ENCODE measurements at places on chromosomes 4 and X.

DNA sequence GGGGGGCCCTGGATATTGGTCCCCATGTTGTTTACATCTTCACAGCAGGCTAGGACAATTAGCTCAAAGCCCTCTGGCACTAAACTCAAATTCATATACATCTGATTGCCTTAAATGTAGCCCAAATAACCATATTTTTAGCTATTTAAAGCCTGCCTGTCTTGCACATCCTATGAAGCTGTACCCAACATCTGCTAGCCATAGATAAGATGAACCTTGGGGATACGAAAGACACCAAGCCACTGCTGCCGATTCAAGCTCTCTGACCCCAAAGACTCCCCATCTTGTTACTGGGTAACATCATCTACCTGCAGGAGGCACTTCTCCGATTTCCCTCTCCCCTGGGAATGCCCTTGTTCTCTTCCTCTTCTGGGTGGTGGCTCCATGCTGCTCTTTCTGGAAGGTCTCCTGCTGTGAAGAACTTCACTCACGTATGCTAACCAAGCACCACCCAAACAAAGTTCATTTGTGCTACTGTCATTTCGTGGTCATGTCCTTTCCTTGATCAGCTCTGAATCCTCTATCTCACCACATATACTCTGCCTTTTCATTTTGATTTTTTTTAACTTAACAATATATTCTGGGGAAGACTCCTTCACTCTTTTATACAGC lies 107.7 kb upstream of the ATXN3L start:
- no peak for DNase-seq

- no peak for DNase-seq
These were observed 4.0 kb downstream of the CENPU start for GRCh38 chr4:184729946-184730345.

DNA sequence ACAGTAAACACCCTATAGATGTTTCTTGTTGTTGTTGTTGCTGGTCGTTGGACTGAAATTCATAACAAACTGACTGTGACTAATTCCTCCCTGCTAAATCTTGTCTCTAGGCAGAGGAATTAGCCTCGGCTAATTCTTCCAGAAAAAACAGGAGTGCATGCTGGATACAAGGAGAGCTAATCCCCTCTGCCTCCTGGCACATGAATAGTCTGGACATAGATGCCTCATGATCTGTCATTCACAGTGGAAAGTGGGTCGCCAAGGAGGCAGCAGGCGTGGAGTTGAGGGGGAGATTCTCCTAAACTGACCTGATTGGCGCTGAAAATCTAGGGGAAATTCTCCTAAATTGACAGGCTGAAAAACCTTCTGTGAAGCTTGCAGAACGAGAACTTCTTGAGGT lies 220.1 kb downstream of the DCTD start:
- DNase-seq, result no peak

- DNase-seq, result no peak
These were observed 48.4 kb upstream of the SLC7A3 start for GRCh38 chrX:70979136-70979762.

- no peak for DNase-seq
These were observed 1504.5 kb upstream of the PCDH10 start for GRCh38 chr4:131644619-131645018.

- no peak for DNase-seq
These were observed 93.6 kb downstream of the LIMCH1 start for GRCh38 chr4:41631523-41631922.

DNA sequence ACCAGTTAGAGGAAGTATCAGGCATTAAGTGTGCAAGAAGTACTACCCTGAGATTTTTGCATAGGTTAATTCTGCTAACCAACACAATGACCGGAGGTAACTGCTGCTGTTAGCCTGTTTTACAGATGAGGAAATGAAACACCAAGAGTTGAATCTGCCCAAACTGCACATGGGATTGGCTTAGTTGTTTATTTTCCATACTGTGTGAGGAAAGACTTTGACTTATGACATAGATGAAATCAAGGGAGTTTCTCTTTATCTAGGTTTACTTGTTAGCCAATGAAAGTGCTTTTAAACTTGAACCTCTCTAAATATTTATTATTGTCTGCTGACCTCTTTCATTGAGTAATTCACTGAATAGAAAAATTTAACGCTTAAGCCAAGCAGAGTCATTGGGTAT lies 10.3 kb downstream of the GUCY1B1 start:
- no peak for DNase-seq

DNA sequence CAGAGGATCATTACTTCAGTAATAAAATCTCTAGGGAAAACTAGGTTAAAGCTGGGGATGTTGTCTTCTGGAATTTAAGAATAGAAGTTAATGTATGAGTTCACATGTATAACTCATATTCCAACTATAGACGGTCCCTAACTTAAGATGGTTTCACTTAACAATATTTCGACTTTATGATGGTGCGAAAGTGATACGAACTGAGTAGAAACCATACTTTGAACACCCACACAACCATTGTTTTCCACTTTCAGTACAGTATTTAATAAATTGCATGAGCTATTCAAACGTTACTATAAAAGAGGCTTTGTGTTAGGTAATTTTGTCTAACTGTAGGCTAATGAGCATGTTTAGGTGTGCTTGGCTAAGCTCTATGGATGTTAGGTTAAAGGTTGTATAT lies 38.7 kb downstream of the CCSER1 start:
- DNase-seq, result no peak

All from left lobe of liver (tissue), 2 donors.